NCI-H1092 treated with DMSO at 0.1 percent for 48 hours (cell line): ENCODE measurements at places on chromosomes 4 and X.

- no peak for DNase-seq
These were observed 365.2 kb downstream of the PRDM5 start for GRCh38 chr4:120557372-120557771.

DNA sequence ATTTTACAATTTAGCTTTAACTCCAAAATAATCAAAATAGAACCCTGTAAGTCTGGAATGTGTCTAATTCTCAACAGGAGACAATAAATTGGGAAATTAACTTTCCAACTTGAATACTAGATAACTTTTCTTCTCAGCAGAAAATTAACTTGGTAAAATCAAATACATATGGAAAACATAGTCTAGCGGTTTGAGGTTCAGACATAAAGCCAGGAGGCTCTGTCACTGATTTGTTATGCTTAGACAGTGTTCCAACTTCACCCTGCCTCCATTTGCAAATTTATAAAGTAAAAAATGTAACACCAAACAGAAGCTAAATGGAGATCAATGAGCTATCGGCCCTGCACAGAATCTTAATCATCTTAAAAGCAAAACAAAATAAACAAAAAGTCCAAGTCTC, 46.3 kb downstream of the TBCK start:
- no peak for DNase-seq

DNA sequence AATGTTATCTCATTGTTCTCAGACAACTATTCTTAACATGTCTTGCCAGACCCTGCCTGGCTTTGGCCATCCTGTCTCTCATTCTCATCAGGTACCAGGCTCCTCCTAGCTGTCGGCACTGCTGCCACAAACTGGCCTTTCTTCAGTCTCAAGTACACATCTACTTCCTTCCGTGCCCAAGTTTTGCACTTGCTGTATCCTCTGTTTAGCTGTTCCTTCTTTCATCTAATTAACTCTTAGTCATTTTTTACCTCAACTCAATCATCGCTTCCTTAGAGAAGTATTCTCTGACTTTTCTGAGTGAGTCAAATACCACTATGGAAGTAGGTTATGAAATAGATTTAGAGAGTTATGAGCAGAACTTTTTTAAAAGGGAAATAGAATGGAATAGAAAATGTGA, 19.7 kb downstream of the CXCL3 start:
- DNase-seq: no peak

- no peak for DNase-seq
These were observed 5.9 kb downstream of the ATOH1 start for GRCh38 chr4:93834249-93835066.

DNA sequence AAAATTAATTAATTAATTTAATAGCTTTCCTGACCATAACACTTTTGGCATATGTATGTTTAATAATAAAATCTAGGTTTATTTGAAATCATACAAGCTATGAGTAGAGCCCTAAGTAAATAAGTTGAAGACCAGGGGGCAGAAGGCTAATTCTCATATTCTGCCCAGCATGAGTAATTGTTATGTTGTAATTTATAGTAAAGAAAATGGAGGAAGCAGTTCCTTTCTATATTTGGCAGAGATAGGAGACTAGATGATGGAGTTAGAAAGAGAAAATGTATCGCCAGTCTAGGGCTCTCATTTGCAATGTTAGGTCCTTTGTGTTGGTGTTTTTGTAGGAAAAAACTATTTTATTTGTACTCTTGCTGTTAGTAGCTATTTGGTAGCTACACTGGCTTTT, 89.1 kb downstream of the FNIP2 start:
- no peak for DNase-seq

DNA sequence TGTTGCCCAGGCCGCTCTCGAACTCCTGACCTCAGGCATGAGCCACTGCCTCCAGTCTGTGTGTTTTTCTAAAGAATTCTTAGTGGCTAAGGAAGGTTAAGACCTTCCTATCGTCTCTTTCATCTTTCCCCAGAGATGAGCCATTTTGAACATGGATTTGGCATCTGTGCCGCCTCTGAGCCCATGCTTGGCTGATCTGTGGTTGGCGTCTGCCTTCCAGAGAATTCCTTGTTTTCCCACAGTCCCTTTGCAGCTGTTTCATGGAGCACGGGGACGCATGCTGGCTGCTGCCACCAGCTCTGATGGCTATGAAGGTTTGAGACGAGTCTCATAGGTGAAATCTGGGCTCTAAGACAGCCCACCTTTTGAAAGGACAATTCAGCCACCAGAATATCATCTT, 60.4 kb downstream of the SHROOM2 start:
- DNase-seq: no peak

DNA sequence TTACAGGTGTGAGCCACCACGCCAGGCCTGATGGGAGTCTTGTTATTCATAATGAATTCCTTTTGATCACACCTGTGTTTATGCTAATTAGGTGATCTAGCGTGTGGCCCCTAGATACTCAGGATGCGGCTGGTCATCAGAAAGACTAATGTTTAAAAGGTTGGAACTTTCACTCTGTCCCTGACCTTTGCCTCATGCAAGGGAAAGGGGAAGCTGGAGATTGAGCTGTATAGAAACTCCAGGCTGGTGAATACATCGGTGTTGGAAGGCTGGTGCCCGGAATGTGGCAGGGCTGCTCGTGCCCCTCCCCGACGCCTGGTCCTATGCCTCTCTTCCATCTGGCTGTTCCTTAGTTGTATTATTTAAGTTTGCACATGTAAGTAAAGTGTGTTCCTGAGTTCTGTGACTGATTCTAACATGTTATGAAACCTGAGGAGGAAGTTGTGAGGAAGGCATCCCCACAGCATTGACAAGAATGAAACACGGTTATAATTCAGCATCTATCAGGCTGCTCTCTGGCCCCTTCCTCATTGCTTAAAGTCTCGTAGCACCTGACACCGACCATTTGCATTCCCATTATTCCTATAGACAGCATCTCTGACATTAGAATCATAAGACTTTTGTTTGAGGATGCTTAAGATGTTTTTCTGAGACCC, 28.9 kb downstream of the CASP3 start:
- no peak for DNase-seq

DNA sequence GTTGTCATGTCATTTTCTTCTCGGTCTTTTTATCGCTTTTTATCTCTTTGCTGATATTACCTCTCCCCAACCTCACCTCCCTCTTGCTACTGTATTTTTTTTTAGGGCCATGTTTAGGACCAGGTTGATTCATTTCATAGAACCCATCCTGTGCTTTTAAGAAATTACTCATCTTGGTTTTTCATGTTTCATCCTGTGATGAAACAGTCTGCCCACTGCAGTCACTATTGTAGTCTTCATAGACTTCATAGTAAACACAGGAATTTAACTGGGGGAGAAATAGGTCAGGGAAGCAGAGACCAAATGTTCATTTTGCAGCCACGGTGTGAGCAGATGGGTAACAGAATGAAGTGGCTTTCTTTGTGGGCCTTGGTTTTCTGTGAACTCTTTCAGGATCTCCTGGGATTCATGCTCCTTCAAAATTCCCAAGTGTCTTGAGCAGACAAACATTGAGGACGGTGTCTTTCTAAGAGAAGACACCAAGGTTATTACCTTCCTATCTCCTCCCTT, 161.8 kb downstream of the NAA11 start:
- no peak for DNase-seq

GRCh38 chrX:22126327-22126726, 94.2 kb downstream of the PHEX start:
- DNase-seq: no peak

DNA sequence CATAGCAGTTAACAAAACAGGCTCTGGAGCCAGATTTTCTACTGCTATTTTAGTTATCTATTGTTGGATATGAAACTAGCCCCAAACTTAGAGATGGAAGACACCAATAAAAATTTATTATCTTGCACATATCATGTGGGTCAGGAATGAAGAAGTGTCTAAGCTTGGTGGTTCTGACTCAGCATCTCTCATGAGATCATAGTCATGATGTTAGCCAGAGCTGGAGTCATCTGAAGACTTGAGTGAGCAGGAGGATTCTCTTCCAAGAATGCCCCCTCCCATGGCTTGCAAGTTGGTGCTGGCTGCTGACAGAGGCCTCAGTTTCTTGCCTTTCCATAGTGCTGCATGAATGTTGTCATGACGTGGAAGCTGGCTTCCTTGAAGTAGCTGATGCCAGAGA, 68.2 kb upstream of the TAPT1 start:
- no peak for DNase-seq

DNA sequence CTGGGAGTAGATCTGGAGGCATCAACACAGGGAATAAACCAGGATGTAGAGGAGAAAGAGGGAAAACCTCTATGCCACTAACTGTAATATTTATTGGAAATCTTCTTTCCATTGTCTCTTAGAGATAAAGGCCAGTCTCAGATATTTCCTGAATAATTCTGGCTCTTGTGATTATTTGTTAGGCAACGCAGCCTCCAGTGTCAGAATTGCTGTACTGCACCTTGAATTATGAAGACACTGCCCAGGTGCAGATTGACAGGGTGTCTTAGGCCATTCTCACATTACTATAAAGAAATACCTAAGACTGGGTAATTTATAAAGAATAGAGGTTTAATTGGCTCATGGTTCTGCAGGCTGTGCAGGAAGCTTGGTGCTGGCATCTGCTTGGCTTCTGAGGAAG, 100.7 kb upstream of the ZDHHC15 start:
- no peak for DNase-seq

- DNase-seq: no peak
These were observed 352.3 kb downstream of the GRXCR1 start for GRCh38 chr4:43244688-43245382.

DNA sequence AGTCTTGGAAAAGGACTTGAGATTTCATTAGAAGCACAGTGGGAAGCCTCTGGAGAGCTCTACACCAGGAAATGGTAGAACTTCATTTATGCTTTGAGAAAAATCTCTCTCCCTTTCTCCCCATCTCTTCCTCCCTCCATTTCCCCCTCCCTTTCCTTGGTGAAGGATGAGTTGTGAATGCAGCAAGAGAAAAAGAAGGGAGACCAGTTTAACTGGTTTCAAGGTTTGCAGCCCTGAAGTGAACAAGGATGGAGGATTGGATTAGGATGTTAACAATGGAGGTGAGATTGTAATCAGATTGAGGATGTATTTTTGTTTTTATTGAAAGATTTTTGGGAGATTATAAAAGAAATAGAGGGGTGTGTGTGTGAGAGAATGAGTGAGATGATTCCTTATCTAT, 99.5 kb downstream of the ANK2 start:
- DNase-seq: no peak

- DNase-seq: no peak
These were observed 33.7 kb upstream of the PRR27 start for GRCh38 chr4:70120323-70120722.

DNA sequence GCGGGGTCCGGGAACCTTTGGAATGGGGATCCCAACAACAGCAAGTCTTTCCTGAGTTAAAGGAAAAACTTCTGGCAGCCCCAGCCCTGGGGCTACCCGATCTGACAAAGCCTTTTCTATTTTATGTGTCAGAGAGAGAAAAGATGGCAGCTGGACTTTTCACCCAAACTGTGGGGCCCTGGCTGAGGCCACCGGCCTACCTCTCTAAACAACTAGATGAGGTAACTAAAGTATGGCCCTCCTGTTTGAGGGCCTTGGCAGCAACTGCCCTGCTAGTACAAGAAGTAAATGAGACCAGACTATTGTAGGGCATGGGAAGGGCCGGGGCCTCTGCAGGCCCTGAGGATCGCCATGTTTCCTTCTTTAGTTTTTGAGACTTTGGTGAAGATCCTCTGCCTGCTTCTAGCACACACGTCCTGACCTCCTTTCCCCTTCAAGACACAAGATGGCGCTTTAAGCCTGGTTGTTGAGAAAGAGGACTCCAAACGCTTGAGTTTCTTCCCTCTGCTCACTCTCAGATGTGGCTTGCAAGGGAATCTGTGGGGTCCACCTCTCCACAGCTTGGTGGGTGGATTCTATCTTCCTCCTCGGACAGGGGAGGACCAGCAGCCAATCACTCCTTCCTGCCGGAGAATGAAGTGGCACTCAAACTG, 18.5 kb upstream of the DRD5 start:
- peak; percentile 78 for DNase-seq

GRCh38 chr4:2991243-2991642, 27.9 kb downstream of the GRK4 start:
- DNase-seq: no peak

- no peak for DNase-seq
These were observed 11.9 kb downstream of the LRPAP1 start for GRCh38 chr4:3520276-3520675.

- DNase-seq: no peak
These were observed 7.6 kb downstream of the CLCN5 start for GRCh38 chrX:49930039-49930438.

DNA sequence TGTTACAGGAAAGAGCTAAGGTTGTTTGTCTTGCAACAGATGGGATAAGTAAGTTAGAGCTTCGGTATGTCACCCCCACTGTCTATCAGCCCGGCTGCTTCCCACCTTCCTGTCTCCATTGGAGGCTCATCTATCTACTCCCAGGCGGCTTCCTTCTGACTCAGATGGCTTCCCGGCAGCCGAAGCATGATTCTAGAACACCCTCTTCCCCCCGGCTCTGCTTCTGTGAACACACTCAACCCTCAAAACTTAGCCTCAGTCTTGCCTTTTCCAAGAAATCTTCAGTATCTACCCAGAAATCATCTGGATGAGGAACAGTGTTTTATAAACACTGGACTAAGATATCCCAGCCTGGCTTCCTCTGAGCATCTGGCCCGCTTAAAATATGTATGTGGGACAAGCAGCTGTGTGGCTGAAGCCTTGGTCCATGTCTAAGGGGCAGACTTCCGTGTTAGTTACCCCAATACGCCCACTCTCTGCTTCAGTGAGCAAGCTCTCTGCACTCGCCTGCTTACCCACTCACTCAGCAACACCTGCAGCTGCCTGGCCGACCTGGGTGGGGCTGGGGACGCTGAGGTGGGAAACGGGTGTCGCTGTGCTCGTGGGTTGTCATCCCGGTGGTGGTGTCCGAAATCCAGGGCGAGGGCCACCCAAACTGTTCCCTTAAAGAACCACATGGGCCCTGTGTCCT, 12.0 kb upstream of the SLC2A9 start:
- no peak for DNase-seq

DNA sequence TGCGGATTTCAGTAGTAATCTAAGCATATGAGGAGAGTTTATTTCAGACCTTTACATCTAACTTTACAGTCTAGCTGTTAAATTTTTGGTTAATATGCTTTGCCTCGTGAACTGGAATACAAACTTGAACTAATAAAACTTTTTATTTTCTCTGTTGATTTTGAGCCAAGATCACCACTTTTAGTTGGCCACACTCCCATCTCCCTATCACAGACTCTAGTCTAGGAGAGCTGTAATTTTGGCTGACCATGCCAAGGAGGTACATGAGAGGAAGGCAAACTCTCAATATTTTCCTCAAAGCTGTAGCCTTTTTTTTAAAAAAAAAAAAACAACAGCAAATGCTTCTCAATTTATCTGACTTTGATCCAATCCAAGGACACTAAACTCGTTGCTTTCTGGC, 597.5 kb upstream of the PCDH7 start:
- no peak for DNase-seq

DNA sequence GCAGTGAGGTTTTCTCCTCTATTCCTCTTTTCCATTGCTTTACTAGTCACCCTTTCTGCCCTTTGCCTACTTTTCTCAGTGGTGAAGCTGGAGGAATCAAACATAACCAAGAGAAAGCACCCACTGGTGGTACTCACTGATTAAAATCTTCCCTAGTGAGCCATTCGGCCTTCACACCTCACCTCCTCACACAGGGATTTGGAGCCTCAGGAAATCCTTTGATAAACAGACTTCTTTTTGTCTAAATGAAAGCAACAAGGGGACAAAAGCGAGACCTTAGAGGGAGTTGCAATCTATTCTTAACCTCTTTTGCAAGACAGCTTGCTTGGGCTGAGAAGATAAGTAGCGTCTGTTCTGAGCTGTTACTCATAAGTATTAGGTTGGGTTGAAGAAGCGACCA, 572.6 kb downstream of the ZNF674 start:
- no peak for DNase-seq

GRCh38 chrX:68950937-68951336, 122.1 kb downstream of the EFNB1 start:
- DNase-seq: no peak
